ENCODE measurements at places on chromosomes 7 and 10.
A peak's percentile ranks its signal among the peaks of the same experiment; 100 is the strongest.

DNA sequence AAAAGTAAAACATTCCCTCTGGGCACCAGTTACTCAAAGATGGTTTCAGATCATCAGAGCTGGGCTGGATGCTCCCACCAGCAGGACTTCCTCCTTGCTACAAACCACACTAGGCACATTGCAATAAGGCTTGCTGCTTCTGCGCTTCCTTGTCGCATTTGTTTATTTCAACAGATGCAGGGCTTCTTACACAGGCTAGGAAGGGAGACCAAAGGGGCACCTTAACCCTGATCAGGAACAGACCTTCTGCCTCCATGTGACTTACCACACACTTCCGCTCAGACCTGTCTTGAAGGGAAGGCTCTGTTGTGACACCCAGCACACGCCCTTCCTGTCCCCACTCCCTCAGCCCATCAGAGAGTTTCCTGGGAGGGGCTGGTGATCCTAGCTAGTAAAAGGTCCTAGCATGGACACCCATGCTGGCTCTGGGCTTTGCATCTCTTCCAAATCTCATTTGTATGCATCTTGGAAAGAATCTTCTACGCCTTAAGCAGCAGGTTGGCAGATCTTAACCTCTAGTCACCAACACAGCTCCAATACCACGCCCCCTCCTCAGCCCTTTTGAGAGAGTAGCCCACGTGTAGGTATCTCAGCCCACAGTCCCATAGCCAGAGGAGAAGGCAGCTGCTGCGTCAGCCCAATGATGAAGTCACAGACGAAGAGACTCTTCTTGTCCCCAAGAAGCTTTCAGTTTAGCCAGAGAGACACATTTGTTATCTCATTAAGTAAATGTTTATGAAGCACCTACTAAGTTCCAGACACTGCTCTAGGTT lies 47.1 kb upstream of the SVIL start:
- no peak for DNase-seq

GRCh38 chr10:25125201-25125611 lies 49.6 kb upstream of the GPR158 start:
- no peak for DNase-seq

DNA sequence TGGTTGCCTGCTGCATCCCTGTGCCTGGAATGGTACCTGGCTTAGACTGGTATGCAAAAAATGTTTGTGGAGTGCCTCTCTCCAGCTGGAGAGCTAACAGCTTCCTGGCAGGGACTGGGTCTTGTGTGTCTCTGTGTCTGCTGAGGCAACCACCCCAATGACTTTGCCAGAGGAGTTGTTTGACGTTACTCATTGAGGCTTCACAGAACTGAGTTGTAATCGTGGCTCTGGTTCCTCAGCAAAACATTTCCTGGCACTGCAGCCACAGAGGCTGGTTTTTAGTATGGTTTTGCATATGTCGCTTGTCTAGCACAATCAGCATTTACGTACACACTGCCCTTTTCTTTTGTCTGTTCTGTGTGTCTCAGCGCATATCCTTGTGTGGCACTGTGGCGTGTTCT lies 7.5 kb downstream of the ZNF282 start:
- DNase-seq: no peak

DNA sequence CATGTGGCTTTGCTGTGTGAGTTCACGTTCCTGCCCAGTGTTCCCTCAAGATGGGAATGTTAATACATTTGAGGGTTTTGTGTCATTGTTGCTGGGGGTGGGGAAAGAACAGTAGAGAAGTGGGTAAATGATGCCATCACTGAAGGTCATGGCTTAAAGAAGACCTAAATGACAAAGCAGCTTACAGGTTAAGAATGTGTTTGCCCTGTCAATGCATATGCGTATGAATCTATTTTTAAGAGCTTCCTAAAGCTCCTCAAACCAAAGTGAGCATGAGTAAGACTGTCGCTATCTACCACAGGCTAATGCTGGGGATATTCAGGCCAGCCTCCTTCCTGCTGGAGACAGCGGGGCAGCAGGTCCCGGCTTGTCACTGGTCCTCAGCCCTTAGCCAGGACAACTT lies 162.9 kb downstream of the CREB5 start:
- no peak for DNase-seq

DNA sequence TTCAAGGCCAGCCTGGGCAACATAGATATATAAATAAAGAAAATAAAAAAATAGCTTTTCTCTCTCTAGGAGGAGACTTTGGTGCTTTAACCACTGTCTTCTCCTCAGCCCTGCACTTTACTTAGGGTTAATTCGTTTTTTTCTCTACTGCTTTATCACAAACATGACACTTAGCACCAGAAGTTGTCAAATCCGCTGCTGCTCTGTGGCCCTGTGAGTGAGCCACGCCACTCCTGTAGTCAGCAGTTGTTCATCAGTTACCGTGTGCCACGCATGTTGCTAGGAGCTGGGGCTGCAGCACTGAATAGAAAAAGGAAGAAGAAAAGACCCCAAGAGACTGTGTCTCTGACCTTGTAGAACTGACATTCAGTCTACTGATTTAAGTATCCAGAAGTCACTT lies 232.6 kb downstream of the CELF2 start:
- no peak for DNase-seq

DNA sequence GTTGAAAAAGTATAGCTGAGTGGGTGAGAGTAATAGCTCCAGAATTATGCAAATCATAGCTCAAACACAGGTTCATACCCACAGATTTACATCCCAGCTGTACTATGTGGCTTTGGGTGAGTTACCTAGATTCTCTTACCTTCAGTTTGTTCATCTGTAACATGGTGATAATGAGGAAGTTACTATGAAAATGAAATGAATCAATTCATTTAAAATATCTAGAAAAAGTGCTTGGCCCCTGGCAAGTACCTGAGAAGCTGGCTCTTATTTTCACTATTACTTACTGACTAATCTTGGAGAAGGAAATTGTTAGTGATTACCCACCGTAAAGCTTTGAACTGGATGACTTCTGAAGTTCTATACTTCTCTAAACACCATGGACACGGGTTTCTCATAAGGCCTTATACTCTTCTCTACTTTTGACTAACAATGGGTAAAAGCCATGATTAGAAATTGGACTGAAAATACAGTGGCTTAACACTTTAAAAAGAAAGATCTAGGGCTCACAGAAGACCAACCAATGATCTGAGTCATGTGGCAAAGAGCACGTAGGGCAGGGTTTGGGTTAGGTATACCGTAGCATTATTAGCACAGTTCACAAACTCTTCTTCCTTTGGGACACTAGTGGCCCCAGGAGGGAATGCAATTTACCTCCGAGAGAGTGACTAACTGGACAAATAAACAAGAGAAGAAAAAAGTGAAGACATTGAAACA lies 149.2 kb downstream of the PLPP4 start:
- no peak for DNase-seq

- DNase-seq: no peak
These were observed 48.2 kb downstream of the SHOC2 start for GRCh38 chr10:110967645-110968044.

DNA sequence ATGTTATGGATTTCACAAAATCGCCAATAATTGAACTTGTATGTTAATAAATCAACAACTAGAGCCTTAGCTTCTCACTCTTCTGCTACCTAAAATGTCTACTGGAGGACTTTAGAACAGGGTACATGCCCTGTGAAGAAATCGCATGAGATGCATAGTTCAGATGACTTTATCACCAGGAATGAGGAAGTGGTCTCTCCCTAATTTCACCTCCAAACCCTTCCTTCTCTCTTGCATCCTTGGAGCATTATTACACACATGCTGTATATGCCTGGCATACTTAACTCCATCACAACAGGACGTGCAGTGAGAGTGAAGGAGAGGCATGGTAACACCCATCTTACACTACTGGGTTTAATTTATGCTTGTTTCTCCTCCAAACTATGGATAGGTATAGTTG lies 27.8 kb downstream of the RHEB start:
- peak; percentile 62 for DNase-seq

GRCh38 chr10:58225654-58226053 lies 42.0 kb downstream of the IPMK start:
- DNase-seq: no peak

GRCh38 chr7:68914006-68914405 lies 684.3 kb upstream of the AUTS2 start:
- DNase-seq: no peak

- DNase-seq: peak; percentile 6
These were observed 228.4 kb upstream of the DGKB start for GRCh38 chr7:15130666-15131541.

DNA sequence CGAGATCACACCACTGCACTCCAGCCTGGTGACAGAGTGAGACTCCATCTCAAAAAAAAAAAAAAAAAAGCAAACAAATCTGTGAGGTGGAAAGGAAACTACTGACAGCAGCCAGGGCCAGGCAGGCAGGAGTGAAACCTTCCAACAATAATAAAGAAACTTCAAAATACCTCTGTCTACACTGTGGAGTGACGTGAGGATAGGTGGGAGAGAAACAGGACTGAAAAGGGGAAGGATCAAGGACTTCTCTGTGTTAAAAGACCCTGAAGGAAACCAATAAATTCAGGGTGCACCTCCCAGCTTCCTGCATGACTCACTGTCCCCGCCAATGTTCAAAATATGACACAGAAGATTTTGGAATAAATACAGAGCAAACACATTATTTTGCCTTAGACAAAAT lies 82.9 kb downstream of the KIAA1549 start:
- no peak for DNase-seq

- DNase-seq: peak; percentile 17
These were observed 150.7 kb downstream of the CFTR start for GRCh38 chr7:117630501-117630900.

- no peak for DNase-seq
These were observed 89.4 kb upstream of the LEP start for GRCh38 chr7:128151635-128152034.

GRCh38 chr7:96786998-96787395 lies 77.4 kb upstream of the SEM1 start:
- DNase-seq: no peak

GRCh38 chr7:36180121-36180520 lies 27.1 kb downstream of the EEPD1 start:
- DNase-seq: no peak

- DNase-seq: no peak
These were observed 9.0 kb upstream of the TBXAS1 start for GRCh38 chr7:139820089-139820488.

DNA sequence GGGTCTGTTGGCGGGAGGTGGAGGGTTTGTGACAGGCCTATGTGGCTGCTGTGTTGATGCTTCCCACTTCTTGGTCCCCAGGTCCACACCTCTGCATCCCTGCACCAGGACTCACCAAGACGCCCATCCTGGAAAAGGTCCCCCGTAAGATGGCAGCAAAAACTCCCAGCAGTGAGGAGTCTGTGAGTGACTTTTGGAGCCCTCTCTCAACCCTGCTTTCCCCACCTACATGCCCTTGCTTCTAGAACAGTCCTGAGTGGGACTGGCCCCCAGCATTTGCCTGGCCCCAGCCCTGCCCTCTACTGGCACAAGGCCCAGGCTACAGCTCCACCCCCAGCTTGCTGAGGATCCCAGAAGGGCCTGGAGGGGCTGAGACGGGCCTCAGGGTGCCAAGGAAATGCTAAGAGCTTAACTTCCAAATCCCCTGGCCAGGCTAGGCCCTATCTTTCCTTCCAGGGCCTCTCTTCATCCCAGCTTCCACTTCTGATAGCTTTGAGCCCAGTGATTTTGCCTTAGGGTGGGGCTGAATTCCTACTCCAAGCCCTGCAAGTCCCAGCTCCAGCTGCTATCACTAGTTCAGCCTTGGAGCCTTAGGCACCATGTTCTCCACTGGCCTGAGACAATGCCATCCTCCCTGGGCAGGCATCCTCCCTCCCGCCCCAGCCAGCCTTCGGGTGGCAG lies 2.7 kb downstream of the CHAT start:
- DNase-seq: no peak

- no peak for DNase-seq
These were observed 97.0 kb downstream of the PCLO start for GRCh38 chr7:83065714-83066113.

- no peak for DNase-seq
These were observed 274.3 kb downstream of the CCDC3 start for GRCh38 chr10:12726971-12727831.

DNA sequence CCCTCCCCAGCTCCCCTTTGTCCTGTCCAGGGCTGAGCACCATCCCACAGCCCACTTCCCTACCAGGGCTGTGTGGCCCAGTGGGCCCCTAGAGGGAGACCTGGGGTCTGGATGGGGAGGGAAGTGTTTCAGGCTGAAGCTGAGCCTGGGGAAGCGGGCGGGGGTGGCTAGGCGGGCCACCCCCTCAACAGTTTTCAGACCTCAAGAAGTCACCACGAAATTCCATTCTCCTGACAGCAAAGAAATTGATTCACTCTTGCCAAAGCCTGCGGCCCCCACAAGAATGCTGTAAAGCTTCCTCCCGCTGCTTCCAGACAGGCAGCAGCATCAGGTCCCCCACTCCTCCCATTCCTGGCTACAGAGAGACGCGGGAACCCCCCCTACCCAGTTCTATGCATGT lies 2.5 kb upstream of the LFNG start:
- DNase-seq: peak; percentile 68

- DNase-seq: no peak
These were observed 152.2 kb downstream of the ARL4A start for GRCh38 chr7:12839508-12840153.

- no peak for DNase-seq
These were observed 153.9 kb downstream of the DNAJC1 start for GRCh38 chr10:21849607-21850006.

DNA sequence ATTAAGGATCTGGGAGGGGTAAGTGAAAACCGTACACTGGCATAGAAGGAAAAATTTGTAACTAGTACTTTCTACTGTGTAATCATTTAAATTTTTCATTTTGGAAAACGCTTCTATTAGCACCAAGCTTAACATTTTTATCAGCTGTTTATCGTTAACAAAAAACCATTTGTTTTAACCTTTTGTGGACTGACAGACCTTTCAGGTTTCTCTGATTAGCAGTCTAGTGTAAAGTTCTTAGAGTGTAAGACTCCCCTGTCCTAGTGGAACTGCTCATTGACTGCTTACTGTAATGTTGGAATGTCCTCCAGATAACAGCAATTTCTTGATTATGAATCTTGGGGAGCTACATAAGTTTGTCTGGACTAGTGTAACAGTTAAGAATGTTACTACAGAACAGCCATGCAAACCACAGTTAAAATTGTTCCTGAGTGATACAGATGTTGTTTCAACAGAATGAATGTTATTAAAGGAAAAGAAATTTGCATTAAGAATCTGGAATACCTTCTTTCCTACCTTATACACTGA lies 2.0 kb downstream of the DBF4 start:
- DNase-seq: no peak

DNA sequence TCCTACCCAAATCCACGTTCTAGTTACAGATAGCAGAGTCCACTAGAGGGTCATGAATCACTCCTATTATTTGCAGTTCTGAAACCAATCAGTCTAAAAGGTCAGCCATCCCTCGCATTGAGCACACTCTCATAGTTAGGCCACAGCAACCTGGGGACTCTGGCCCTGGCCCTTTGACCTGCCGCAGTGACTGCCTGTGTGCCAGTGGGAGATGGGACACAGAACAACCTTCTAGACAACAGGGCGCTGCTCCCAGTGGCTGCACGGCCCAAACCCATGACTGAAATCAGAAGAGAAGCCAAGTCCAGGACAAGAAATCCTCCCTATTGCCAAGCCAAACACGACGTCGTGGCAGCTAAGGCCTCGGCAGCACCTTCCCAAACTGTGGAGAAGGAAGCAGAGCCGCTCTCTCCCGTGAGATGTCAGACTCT lies 158.5 kb downstream of the HERPUD2 start:
- no peak for DNase-seq
